RWPE1 (cell line): ENCODE measurements at places on chromosomes 16 and 17.

DNA sequence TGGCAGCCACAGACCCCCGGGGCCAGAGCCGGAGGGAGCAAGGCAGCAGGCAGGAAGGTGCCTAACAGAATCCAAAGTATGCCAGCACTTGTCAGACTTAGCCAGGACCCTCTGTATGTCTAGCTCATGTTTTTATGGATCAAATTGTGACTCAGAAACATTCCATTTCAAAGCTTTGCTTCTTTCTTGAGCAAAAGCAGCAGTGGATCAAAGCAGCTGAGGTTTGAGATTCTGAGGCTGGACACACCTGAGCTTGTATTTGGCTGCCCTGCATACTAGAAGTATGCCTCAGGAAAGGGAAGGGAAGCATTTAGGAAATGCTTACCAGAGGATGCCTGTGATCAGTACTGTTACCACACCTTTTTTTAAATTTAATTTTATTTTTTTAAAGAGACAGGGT, 5.7 kb upstream of the MYO1C start:
- no peak for DNase-seq

- no peak for DNase-seq
These were observed 11.6 kb downstream of the FLOT2 start for GRCh38 chr17:28885951-28886350.

GRCh38 chr16:65098916-65099315, 22.9 kb downstream of the CDH11 start:
- DNase-seq, result no peak

GRCh38 chr16:87054856-87055255, 262.3 kb downstream of the C16orf95 start:
- DNase-seq, result no peak

DNA sequence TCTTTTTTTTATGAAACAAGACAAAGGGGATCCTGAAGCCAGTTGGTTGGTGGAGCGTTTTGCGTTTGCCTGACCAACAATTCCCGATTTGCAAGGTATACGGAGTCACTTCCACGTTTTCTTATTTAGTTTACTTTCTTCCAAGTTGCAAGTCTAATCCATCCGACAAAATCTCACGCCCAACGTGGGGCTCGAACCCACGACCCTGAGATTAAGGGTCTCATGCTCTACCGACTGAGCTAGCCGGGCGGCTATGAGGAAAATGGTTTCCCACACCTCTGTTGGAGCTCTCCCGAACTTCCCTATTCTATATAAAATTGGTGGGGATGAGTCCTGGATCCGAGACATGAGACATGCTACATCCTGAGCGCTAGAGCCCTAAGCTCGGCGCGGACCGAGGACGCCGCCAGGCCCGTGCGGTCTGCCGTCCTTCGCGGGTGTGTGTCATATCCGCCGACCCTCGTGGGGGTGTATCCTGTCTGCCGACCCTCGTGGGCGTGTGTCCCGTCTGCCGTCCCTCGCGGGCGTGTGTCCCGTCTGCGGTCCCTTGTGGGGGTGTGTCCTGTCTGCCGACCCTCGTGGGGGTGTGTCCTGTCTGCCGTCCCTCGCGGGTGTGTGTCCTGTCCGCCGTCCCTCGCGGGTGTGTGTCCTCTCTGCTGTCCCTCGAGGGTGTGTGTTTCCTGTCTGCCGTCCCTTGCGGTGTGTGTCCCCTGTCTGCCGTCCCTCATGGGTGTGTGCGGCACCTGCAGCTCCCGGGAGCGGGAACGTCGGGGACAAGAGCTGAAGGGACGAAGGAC, 22.6 kb downstream of the ZNF213 start:
- DNase-seq, result peak; percentile 71

- DNase-seq, result no peak
These were observed 6.2 kb upstream of the SMG1 start for GRCh38 chr16:18932243-18932987.

DNA sequence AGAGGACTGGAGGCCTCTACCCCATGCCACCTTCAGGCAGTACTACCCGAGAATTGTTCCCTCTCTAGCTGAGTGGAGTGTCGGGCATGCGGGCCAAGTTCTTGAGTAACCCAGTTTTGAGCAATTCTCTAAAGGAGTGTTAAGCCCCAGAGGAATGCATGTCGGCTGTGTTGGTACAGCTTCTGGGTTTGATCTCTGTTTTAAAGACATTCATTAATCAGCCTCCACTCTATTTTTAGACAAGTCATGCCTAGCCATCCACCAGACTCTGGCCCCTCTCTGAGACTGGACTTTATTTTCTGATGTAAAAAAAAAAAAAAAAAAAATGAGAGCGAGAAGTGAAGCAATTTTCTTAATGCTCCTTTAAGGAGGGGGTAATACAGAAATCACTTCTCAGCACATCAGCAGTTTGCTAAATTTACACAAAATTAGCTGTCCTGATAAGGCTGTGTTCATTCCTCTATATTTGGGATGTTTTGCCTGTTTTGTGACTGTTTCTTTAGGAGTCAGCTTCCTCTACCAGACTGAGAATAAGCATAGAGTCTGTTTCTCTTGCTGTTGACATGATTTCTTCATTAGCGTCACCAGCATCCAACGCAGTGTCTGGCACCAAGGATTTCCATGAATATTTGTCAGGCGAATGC, 88.7 kb downstream of the AXIN2 start:
- no peak for DNase-seq

GRCh38 chr17:50311112-50311460, 34.8 kb upstream of the XYLT2 start:
- no peak for DNase-seq

GRCh38 chr16:3131755-3132377, 3.0 kb upstream of the ZNF213 start:
- DNase-seq, result peak; percentile 23

- DNase-seq, result no peak
These were observed 47.4 kb upstream of the JPH3 start for GRCh38 chr16:87554754-87555427.

DNA sequence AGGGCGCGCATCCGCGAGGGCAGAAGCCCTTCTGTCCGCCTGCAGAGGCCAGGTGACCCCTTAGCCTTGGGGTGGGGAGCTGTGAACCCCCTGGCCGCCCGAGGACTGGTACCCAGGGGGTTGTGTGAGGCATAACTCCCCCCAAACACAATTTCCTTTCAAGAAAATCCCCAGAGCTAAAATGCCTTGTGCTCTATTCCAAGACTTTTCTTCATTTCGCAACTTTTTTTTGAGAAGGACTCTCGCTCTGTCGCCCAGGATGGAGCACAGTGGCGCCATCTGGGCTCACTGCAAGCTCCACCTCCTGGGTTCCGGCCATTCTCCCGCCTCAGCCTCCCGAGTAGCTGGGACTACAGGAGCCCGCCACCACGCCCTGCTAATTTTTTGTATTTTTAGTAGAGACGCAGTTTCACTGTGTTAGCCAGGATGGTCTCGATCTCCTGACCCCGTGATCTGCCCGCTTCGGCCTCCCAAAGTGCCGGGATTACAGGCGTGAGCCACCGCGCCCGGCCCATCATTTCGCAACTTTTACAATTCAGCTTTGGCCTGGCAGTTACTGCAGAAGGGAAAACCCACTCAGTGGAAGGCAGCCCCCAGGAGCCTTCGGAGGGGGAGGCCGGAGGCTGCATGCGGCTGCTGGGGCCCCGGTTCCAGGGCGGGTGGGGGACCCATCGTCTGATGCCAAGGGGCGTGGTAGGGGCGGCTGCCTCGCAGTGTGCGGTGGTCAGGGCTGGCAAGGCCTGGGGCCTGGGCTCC, 963 bp upstream of the APRT start:
- DNase-seq, result no peak

- DNase-seq, result no peak
These were observed 22.6 kb downstream of the MXRA7 start for GRCh38 chr17:76688165-76688622.

- no peak for DNase-seq
These were observed 212.5 kb upstream of the MPHOSPH6 start for GRCh38 chr16:82382521-82382920.

- no peak for DNase-seq
These were observed 31.9 kb upstream of the CRHR1 start for GRCh38 chr17:45752246-45752645.

- no peak for DNase-seq
These were observed 13.7 kb downstream of the MRC2 start for GRCh38 chr17:62641153-62641552.

DNA sequence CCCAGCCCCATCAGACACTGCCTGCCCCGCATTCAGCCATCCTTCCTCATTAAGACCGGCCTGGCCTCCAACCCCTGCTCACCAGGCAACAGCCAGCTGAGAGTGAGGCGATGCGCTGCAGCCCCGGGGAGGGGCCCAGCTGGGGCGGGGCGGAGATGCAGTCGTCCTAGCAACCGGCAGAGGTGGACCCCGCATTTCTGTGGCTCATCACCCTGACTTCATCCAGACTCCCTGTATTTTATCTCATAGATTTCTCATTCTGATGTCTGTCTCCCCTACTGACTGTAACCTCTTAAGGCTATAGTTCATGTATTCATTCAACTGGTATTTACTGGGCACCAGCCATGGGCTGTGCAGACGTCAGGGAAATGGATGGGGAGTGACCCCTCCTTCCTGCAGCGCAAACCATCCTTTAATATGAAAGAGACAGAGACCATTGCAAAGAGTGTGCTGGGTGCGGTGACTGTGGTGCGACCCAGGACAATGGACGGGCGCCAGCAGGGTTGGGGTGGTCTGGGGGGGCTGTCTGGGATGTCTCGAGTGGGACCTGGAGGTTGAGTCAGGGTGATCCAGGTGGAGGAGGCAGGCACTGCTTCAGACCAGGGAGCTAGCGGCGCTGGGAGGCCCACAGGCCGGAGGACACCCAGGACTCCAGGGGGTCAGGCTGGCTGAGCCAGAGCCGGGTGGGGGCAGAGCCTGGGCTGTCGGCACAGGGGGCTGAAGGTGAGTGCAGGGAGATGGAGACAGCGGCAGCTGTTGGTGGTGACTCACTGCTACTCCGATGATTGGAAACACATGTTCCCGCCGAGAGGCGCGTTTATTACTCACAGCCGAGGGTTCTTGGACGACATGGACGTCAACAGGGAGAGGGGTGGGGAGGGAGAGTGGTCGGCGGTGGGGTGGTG, 10.5 kb upstream of the TIMP2 start:
- peak; percentile 78 for DNase-seq

DNA sequence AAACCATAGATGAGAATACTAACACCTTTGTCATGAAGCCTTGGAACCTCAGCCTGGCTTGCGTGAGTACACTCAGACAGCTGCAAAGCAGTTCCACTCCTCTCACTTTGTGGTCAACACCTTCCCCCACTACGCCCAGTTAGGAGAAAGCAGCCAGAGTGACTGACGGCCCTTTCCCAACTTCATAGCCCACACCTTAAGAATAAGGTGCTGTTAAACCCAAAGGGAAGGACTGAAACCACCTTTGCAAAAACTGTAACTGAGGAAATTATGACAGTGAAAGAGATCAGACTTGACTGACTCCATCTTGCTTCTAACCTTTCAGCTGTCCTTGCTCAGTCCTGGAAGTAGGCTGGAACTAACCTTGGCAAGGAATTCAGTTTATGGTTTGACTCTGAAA, 13.7 kb downstream of the N4BP1 start:
- no peak for DNase-seq

DNA sequence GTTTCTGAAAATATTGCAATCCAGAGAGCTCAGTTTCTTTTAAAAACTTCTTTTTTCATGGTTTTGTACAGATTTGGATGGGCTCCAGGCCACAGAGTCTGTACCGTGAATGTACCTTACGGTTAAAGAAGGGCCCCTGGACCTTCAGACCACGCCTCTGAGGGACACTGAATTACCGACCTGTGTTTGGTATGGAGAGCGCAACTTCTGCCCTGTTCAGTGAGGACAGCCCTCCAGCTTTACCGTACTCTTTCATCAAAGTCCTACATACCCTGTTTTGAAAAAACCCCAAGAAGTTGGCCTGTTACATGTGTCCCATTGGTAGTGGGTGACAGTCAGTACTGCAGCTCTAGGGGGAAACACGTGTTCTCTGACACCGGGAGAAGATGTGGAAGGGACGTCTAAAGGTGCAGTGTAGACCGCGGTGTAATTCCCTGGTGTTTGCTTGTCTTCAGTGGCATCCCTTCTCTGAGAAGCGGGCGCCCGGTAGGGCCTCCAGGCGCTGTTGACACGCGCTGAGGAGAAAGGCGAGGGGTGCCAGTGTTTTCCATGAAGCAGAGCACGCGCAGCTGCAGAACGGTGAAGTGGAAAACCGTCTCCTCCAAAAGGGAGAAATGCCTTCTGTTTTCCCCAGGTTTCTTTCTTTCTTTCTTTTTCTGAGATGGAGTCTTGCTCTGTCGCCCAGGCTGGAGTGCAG, 6.2 kb downstream of the PGS1 start:
- DNase-seq, result no peak

DNA sequence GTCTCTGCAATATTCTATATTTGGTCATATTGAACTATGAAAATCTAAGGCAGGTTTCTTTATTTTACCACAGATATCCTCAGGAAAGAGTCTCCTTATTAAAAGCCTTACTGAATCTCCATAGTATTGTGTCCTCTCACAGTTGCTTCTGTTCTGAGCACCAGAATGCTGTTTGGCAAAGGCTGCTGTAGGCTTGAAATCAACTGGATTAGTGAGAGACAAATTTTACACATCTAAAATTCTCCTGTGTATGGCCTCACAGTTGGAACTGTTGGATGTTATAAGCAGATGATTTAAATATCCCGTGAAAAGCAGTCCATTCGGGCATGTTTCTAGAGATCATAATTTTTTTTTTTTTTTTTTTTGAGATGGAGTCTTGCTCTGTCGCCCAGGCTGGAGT, 9.5 kb downstream of the CLTC start:
- no peak for DNase-seq

DNA sequence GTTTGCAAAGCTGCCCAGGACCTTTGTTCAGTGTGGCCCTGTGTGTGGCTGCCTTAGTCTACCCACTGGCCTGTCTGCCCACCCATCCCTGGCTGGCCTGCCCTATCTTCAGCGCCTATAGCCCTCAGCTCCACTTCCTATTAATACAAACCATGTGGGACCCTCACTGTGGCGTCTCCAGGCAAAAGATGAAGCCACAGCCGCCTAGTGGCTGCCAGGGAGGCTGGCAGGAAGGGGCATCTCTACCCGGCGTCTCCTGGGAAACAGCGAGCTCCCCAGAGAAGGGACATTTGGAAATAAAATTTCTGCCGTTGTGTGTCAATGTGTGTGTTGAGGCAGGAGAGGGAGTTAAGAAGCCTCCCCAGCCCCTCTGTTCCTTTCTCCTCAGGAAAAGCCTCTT, 31.5 kb downstream of the NEUROD2 start:
- peak; percentile 20 for DNase-seq

- no peak for DNase-seq
These were observed 9.2 kb downstream of the RND2 start for GRCh38 chr17:43033948-43034881.

GRCh38 chr17:81831957-81832607, 1.0 kb downstream of the MCRIP1 start:
- no peak for DNase-seq
